ENCODE measurements at places on chromosomes 1 and 21.

DNA sequence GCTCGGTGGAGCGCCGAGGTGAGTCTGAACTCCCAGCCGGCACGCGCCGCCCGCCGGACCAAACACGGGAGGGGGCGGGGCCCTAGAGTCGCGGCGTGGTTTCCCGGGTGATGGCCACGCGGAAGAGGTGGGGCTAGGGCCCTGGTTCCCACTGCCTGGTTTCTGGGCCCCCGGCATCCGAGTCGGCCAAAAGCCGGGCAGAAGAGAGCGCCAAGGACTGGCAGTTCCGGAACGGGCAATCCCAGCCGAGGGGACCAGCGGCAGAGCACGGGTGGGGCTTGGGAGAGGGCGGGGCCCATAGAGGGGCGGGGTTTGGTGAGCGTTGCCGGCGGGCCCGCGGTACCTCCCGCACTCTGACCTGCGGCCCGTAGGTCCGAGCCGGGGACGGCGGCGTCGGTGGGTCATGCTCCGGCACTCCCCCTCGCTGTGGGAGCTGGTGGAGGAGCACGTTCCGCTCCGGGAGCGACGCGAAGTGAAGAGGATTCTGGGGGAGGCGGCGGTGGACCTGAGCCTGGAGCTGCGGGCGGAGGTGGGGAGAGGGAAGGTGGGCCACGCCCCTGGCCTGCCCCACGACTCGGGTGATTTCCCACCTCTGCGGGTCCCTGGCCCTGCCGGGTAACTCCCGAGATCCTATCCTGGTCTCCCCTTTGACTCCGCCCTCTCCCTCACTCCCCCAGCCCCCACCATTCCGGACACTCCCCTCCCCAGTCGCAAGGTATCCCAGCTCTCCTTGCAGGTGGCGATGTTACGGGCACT lies at the start of gene CCDC24:
Gene CCDC24, plus strand, starts transcription at position 124 of the 756 bp plus-strand sequence. Its CDS starts 280 bp downstream, at position 404.
- peak; percentile 84 for DNase-seq

GRCh38 chr1:156887317-156887716 lies 6.2 kb upstream of the PEAR1 start:
- DNase-seq: no peak

- DNase-seq: no peak
Observed at GRCh38 chr1:80657044-80657643, 1143.6 kb upstream of the ADGRL2 start.

DNA sequence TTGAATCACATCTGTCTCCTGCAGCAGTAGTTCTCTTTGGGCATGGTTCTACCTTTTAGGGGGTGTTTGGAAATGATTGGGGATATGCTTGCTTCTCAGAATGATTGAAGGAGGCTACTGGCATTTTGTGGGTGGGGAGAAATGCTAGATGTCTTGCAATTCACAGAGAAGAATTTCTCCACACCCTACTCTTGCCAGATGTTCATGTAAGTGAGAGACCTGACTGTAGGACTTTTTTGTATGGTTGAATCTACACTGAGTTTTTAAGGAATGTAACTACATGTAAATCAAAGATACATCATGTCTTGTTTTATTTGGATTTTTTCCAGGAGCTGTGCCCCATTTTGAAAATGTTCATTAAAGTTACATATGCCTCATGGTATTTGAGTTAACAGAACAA lies 311.9 kb downstream of the PRDM2 start:
- no peak for DNase-seq

- no peak for DNase-seq
Observed at GRCh38 chr1:24015221-24016210, 35.4 kb upstream of the SRSF10 start.

DNA sequence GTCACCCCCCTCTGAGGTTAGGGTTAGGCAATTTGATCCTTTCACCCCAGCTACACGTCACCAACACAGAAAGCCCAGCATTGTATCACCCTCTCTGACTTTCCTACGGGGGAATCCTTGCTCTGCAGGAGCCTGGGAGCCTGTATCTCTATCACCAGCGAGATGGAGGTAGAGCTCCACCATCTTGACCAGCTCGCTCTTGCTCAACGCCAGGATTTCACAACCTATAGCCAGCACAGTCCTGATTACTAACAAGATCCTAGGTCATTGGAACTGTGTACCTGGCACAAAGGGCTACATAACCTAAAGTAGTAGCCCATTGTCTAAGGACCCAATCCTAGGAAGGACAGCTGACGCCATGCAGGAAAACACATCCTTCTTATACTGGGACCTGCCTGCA lies 66.1 kb downstream of the DMRTA2 start:
- DNase-seq: no peak

DNA sequence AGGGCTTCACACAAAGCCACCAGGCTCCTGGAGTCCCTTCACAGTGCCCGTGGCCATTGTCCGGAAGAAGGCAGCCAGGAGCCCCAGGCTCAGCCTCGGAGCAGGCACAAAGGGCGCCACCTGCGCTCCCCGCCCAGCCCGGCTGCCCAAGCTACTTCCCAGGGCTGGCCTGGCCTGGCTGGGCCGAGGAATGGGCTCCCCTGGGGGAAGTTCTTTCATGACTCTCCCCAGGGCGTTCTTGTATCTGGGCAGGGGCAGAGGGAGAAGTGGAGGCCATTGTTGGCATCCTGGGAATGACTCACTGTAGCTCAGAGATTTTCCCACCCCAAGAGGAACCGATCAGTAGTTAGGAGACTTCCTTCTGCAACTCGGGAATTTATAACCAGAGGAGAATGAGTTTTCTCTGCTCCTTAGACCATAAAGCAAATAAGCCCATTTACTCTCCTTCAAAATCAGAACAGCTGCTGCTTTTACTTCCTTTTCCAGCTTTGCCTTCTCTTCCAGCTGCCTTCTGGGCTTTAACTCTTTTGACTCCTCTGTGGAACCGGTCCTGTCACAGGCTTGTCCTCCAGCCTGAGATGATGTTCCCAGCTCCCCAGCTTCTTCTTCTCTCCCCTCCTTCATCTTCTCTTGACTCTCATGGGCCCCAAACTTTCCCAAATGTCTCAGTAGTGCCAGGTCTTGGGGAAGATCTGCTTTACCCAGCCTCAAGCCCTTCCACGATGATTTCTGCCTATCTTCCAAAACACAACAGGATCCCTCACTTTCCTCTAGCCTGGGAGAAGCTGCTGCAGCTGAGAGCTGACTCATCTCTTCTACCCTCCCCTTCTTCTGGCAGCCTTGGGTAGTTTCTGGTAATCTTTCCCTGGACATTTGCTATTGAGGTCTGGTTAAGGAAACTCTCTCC lies 118.7 kb upstream of the CD34 start:
- DNase-seq: no peak

- DNase-seq: no peak
Observed at GRCh38 chr1:51555866-51556619, 37.0 kb upstream of the EPS15 start.

GRCh38 chr1:145995148-145995881 lies 1.1 kb downstream of the TXNIP start:
- DNase-seq: no peak

DNA sequence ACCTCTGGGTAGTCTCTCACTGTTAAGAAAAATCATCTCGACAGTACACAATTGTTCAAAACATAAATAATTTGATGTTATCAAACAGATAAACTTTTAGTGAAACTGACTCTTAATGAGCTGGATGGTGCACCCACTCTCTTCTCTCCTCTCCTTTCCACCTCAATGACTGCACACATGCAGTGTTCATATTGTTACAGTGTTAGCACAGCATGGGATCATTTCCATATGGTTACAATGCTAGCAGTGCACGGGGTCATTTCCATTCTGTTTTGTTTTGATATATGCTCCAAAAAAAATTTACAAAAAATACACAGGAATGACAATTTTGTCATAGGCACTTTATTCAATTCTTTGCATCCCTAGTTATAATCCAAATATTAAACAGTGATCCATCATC lies 26.4 kb upstream of the RNF187 start:
- DNase-seq: no peak

- no peak for DNase-seq
Observed at GRCh38 chr1:151502035-151502700, 9.0 kb upstream of the CGN start.

DNA sequence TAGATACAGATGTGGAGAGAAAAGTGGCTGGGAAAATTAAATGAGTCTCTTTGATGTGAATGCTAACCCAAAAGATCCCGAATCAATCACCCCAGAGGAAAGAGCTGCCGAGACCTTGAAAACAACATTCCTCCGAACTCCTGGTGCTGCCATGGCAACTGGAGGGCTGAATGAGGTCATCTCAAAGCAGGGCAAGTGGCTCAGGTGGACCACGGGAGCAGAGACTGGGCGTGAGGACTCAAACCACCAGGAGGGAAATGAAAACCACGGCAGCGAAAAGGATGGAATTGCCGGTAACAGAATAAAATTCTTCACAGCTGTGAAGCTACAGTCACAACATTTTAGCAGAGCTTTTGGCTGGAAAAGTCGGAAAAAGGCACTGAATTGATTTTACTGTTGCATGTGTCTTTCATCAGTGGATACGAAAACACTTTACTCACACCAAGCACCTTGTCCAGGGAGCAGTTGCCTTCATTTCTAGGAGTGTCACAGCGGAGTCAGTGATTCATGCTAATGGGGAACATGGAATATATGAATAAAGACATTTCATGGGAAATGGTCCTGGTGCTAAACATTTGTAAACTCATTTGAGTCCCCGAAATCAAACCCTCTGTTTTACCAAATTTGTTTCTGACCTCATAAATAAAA lies 23.2 kb upstream of the BECN2 start:
- DNase-seq: no peak

GRCh38 chr1:53878492-53879105 lies 11.0 kb downstream of the YIPF1 start:
- DNase-seq: no peak

DNA sequence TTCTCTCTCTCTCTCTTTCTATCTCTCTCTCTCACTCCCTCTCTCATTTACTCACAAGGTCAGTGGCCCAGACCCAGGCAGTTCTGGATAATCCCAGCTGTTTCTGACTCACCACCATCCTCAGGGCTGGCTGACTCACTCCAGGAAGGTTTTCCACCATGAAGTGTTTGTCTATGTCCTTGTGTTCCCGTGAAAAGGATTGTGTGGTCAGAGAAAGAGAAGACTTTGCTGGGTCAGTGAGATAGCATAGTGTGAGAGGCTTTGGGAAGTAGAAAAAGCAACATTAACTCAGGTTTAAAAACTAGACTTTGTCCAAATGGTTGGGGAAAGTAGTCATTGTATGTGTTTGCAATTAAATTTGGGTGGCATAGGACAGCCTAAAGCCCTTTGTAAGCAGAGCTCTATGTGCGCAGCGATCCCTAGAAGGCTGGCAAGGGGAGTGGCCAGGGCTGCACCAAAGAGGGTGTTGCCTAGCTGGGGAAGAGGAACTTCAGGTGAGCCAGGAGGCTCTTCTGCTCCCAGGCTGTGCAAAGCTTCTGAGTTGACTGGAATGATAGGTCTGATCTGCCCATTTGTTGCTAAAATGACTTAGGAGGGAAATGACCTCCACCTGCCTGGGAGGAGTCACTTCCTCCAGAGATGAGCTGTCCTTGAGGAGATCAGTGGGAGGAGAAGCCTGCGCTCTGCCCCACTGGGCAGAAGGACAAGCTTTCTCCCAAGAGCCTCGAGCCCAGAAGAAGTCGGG lies 4.9 kb upstream of the CAPN2 start:
- no peak for DNase-seq

- DNase-seq: no peak
Observed at GRCh38 chr1:44973645-44974044, 12.8 kb downstream of the EIF2B3 start.

DNA sequence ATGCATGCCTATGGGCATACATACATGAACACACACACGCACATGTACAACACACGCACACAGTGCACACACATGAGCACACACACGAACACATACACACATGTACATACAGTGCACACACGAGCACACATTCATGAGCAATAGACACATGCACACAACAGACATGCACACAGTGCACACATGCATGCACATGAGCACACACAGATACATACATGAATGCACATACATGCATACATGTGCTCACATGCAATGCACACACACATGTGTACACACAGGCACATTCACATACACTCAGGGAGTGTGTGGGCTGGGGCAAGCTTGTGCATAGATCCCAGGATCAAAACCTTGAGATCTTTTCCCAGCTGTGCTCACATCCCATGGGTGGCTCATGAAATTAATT lies 18.9 kb downstream of the CRYAA start:
- peak; percentile 10 for DNase-seq

DNA sequence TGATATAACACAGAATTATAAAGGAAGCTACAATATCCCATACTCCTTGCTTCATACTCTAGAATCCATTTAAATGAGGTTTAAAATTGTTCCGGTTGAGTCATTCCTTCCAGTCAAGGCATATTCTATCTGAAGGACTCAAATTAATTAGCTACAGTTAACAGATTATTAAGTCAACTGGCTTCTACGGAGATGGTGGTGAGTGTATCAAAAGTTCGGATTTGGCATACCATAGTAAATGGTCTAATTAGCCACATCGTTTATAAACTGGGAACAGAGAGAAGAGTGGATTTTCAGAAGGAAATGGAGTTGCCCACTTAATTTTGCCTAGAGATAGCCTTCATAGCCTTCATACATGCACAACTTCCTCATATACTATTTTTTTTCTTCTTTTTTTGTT lies 1095.3 kb downstream of the TTLL7 start:
- DNase-seq: no peak

- DNase-seq: no peak
Observed at GRCh38 chr1:168408539-168408865, 127.8 kb downstream of the TBX19 start.

GRCh38 chr1:181986907-181987305 lies 74.6 kb downstream of the ZNF648 start:
- no peak for DNase-seq

DNA sequence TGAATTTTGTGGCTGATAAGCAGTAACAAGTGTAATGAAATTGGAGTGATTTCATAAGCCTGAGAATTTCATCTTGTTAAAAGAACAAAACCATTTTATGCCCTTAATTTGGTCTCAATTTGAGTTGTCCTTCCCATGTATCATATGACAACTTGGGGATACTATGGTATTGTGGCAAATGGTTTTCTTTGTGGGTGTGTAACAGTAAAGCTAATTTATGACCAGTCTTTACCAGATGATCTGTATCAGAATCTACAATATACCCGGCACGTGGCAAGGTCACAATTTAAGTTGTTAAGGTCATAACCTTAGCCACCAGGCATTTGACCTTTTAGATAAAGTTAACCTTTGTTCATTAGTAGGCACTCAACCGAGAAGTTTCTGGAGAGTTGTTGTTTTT lies 9.1 kb downstream of the NFIA start:
- no peak for DNase-seq

DNA sequence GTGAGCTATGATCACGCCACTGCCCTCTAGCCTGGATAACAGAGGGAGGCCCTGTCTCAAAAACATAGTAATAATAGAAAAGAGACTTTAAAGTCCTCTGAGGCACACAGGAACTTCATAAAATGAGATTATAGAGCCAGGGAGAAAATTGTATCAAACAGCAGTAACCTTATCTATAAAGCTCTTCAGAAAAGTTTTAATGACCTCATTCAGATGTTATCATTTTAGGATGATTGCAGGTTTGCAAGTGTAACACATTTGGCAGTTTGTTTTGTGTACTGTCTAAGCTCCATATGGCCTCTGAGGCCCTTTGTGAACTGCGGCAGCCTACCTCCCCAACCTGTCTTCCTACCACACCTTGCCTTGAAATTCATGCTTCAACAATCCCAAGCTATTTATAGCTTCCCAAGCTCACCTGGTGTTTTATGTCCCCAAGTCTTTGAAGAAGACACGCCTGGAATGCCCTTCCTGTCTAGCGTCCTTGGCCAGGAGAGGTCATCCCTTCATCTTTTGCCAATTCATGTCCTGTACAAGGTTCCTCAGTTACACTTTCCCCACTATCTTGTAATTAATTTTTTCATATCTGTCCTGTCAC lies 8.5 kb upstream of the AKNAD1 start:
- no peak for DNase-seq

GRCh38 chr1:78560811-78561210 lies 59.4 kb upstream of the IFI44L start:
- no peak for DNase-seq

GRCh38 chr1:53330819-53331218 lies 2.9 kb upstream of the LRP8 start:
- peak; percentile 7 for DNase-seq

Measured in activated T-cell treated with anti-CD3 and anti-CD28 coated beads, Interleukin-2, amount 50 U/mL, for 48 hours (primary cell).